ENCODE measurements at places on chromosomes 6 and 20.

DNA sequence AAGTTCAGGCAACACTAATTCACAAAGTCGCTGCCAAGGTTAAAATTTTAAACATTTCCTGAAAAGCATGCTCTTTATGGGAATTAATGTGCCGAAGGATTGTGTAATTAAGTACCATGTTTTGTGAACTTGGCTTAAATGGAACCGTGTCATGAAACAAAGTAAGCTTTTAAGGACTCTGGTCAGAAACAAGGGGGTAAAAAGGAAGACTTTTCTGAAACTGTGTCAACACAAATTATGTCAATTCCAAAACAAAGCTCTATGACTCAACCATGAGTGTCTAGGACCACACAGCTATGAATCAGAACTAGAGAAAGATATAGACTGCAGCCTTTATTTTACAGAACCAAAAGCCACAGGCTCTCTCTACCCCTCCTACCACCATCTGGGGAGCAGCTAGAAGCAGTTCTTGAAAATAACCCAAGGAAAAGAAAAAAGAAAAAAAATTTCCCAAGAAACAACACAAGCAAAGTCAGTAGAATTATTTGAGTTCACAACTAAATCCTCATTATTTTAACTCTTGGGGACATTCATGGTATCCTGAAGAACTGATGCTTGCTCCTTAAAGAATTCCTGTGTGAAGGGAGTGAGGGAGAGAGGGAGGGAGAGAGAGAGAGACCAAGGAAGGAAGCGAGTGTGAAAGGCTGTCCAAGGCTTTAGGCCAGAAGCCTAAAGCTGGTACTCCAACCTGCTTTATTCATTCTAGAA is 81.9 kb downstream of the ZMYND8 start:
- peak; percentile 2 for DNase-seq

DNA sequence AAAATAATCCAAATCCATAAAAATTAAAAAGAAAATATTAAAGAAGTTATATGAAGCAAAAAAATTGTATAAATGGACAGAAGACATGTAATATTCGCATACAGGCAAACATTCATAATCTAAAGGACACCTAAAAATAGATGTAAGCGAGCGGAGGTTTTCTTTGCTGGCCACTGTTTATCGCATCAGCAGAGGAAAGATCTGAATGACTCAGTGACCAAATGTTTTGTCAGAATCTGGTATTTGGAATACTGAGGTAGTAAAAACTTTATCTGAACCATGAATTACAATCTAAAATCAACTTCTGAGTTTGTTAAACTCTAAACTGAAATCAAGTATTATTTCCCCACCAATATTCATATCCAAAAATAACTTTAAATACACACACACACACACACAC is 7.8 kb downstream of the TSPYL4 start:
- DNase-seq: no peak

DNA sequence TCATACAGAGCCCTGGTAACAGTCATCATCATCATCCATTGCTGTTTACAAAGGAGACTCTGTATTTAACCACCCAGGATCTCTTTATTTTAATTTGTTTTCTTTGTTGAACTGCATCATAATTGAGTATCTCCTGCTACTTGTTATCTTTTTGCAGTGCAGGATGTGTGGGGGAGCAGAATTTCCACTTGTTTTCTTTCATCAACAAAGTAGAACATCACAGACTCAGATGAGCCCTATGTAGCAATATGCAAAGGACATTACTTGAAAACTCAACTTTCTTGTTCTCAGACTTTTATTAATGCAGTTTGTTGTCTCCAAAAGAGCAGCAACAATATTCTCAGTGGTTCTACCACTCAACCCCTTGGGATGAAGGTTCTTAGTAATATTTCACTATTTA is 38.7 kb upstream of the IPCEF1 start:
- DNase-seq: no peak

GRCh38 chr6:14118091-14118439 is 493 bp downstream of the CD83 start:
- DNase-seq: peak; percentile 48

DNA sequence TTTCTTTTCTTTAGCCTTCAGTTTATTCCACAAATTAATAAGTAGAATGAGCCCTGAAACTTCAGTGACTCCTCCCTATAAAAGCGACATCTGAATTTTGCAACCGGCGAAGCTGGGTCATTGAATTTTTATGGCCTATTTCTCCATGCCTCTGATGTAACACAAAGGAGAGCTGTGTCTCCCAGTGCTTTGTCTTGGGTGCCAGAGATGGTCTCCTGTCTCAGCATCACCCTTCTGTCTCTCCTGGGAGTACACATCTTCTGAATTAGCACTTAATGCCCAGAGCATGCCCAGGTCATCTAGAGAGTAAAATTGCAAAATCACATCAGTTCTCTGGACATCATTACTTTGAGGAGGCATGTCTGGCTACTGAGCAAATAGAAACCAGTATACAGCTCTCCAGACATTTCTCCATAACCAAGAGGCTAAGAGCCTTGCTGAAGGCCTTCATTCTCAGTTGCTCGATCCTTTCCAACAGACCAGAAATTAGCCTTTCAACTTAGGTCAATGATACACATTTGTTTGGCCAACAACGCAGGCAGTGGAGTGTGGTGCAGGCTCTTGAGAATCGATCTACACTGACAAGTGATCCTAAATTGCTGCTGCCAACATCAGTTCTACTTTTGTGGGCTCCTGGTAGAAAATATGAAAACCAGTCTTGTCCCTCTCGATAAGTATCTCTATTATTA is 176.0 kb upstream of the FOXQ1 start:
- DNase-seq: no peak

DNA sequence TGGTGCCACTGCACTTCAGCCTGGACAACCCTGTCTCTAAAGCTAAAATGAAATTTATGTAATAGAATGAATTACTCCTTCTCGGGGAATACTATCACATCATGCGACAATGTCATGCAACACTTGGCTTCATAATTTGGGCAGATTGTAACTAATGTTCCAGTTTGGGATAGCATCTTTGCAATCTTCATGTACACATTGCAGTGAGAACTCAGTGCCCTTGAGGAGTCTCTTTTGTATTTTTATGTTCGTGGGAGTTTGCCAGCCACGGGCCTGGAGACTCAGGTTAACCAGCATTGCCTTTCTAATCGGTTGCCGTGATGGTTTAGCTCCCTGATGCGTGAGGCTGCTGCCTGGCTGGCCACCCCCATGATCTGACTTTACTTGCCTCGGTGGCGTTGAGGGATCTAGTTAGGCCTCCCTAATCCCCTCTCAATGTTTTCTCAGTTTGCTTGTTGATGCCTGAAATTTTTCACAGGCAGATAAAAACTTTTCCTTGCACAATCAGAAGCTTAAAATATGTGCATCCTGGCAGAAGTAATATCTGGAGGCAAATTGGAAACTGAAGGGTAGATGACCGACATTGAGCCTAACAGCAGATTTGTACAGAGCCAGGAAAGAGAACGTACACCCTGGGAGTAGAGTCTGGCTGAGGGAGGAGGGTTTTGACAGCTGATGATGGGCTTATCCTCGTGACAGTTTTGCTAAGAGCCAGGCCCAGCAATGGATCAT is 2.4 kb downstream of the GMPR start:
- DNase-seq: no peak

GRCh38 chr20:18272451-18272850 is 15.9 kb upstream of the ZNF133 start:
- DNase-seq: peak; percentile 37
